ENCODE measurements at places on chromosomes 7 and 10. TPM values are rescaled to one million over a fixed set of nuclear protein-coding genes. Genes with fewer than 3 reads are reported as not detected.

DNA sequence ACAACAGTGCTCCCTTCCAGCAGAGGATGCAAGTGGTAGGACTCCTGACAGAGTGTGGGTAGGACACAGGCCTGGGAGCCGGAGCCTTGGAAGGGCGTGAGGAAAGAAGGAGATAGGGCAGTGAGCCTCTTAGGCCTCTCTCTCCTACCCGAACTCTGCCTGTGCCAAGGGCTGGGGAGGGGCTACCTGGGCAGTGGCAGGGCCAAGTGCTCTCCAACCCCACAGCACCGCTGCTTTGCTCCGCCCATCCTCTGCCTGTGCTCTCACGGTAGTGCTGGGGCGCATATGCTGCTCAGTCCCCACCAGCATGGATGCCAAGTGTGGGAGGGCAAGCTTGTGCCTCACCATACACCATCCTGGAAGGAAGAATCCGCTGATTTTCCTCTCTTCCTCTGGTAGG lies 7.5 kb downstream of the FAM131B start:
- DNase-seq, result no peak

Gene BAIAP2L1
- total RNA-seq, result 19.7 TPM

DNA sequence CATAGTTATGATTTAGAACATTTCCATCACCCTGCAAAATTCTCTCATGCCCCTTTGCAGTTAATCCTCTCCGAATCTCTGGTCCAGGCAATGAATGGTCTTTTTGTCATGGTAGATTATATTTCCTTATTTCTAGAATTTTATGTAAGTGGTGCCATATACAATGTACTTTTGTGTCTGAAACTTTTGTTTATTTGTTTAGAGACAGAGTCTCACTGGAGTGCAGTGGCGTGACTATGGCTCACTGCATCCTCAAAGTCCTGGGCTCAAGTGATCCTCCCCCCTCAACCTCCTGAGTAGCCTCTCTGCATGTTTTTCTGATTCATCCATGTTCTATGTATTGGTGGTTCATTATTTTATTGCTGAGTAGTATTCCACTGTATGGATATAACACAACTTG lies 23.2 kb upstream of the PDK4 start:
- no peak for DNase-seq

Gene FAM180A
- 2.6 TPM for total RNA-seq

GRCh38 chr10:128543151-128543550 lies 416.9 kb upstream of the MKI67 start:
- DNase-seq, result no peak

- no peak for DNase-seq
Observed at GRCh38 chr10:74868392-74868977, 42.1 kb downstream of the KAT6B start.

Gene GPR15LG
- total RNA-seq, result not detected

GRCh38 chr10:121244818-121245217 lies 353.4 kb downstream of the FGFR2 start:
- DNase-seq, result peak; percentile 98

- no peak for DNase-seq
Observed at GRCh38 chr7:23514755-23515154, 17.0 kb downstream of the TRA2A start.

- no peak for DNase-seq
Observed at GRCh38 chr7:122155566-122155965, 11.5 kb upstream of the AASS start.

Gene MAT1A
- total RNA-seq, result 0.11 TPM

GRCh38 chr10:22754296-22754695 lies 39.9 kb upstream of the PIP4K2A start:
- DNase-seq, result no peak
